Activated CD4-positive, alpha-beta T cell treated with anti-CD3 and anti-CD28 coated beads, Interleukin-2, amount 50 U/mL, for 1 hour (primary cell): ENCODE measurements at places on chromosomes 5 and 9.

GRCh38 chr9:100756217-100756616 lies 178.3 kb downstream of the CAVIN4 start:
- DNase-seq, result no peak

DNA sequence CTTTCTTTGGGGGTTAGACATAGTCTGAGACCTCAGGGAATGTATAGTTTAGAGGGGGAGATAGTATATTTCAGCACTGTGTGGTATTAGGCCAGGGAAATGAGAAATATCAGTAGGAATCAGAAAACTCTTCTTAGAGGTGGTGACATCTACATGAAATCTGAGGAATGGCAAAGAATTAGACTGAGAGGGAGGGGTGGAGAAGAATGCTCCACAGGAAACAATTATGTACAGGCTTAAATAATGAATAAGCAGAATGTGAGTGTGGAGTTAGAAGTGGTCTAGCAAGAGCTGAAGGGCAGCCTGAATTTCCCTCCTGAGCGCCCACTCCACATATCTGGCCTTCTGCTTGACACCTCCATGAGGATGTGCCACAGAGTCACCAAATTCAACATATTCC lies 3.6 kb upstream of the MACIR start:
- DNase-seq, result no peak

GRCh38 chr9:81069923-81070322 lies 619.4 kb downstream of the TLE1 start:
- DNase-seq, result no peak

GRCh38 chr5:67549947-67550346 lies 353.3 kb upstream of the CD180 start:
- no peak for DNase-seq

DNA sequence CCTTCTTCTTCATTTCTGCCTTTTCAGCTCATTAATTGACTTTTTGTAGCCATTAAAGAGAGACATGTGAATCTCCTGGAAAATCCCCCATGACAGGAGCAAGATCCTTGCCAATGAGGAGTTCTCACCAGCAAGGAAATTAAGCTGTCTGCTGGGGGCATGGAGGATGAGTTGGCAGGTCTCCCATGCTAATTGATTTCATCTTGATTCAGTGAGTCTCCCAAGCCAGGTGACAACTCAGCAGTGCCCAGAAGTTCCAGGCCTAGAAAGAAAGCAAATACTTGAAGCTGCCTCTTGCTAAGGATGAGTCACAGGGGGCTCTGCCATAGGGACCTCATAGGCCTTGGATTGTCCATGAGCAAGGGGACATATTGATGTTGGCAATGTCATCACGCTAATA lies 30.0 kb upstream of the ADRA1B start:
- no peak for DNase-seq

GRCh38 chr9:133700819-133701320 lies 37.3 kb downstream of the SARDH start:
- no peak for DNase-seq

GRCh38 chr5:138107213-138107612 lies 23.4 kb downstream of the WNT8A start:
- no peak for DNase-seq

DNA sequence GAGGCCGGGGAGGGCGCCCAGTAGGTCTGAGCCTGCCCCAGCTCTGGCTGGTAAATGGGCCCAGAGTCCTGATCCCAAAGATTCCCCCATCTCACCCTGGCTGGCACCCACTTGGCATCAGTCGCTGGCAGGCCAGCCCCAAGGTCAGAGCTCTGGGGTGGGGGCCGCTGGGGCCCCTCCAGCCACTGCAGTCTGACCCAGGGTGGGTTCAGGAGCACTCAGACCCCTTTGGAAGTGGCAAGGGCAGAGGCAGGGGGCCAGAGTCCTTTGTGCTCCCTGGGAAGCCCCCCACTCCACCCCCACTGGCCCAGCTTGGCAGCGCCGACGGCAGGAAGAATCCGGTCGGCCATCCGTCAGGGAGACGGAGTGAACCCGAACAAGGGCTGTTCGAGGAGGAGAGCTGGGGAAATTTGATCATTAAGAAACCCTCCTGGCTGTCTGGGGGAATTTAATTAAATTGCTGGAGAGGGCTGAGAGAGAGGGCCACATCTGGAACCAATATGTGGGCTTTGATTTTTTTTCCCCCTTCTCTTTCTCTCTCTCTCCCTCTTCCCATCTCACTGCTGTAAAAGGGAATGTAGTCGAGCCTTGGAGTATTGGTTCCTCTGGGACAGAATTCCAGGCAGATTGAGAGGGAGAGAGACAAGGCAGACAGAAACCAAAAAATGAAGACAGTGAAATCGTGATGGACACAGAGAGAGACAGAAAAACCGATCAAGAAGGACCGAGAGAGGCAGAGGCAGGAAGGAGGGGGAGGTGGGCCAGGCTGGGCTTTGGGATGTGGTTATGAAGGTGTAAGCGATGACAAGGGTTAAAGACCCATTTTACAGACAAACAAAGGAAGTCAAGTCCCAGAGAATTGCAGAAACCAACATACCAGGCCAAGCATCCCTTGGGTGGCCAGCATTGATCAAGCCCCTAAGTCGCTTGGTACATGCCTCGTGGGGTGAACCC lies 8.1 kb upstream of the ASB6 start:
- no peak for DNase-seq

GRCh38 chr5:11214864-11215644 lies 454.0 kb upstream of the DAP start:
- DNase-seq, result no peak

- no peak for DNase-seq
Measured at GRCh38 chr9:34010979-34011378, 37.7 kb downstream of the UBAP2 start.

DNA sequence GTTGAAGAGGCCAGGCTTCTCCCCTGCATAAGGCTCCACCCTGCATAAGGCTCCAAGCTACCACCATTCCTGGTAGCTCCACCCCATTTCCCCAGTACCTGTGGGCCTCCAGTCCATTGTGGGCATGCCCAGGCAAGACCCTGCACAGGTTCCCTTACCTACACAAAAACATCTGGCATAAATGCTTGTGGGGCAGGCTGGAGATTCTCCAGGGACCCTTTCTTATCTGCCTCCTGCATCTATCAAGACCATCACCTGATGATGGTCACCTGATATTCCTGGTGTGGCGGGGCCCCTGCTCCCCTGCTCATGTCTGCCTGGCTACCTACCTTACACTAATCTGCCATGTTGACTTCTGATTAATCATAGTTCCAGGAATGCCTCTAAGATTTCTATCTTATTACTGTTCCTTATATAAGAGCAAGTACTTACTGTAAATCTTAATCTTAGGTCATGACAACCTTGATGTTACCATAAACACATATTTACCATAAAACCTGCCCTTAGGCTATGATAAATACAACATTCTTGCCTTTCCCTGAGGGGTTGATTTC lies 41.0 kb downstream of the FGD3 start:
- no peak for DNase-seq

- no peak for DNase-seq
Measured at GRCh38 chr9:95940265-95940664, 64.8 kb downstream of the ERCC6L2 start.
